ENCODE measurements at places on chromosomes 2 and 18. TPM values are rescaled to one million over a fixed set of nuclear protein-coding genes. Genes with fewer than 3 reads are reported as not detected.

The ST6GAL2 gene
- polyA plus RNA-seq, result 0.68 TPM

The WNT10A gene
- polyA plus RNA-seq, result 6.7 TPM

The UBXN2A gene
- 8.9 TPM for polyA plus RNA-seq

The CD207 gene
- polyA plus RNA-seq, result not detected

The MOGAT1 gene
- not detected for polyA plus RNA-seq

The UGT1A10 gene
- 2.2 TPM for polyA plus RNA-seq

The TXNDC2 gene
- polyA plus RNA-seq, result not detected

The CREG2 gene
- not detected for polyA plus RNA-seq

- H3K27ac ChIP-seq, result no peak overlapping the region
- no peak overlapping the region for H3K4me3 ChIP-seq
- H3K27me3 ChIP-seq, result no peaks in the 10 kb centered on the region
These were observed 196.2 kb downstream of the MYCN start for GRCh38 chr2:16136461-16137035.

DNA sequence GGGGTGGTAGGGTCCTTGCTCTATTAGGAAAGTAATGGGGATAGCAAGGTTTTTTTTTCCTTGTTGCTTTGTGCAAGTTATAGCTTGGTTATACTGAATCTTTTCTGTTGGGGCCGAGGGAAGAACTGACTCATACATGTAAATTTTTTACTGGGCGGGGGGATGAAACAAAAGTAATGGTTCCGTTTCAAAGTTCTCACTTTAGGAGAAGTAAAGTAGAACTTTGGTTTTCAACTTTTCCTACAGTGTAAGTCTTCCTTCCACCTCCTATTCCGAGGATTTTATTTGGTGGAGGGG, 1.1 kb downstream of the AFTPH start:
- H3K27ac ChIP-seq, result peak overlapping the region; percentile 99
- DNase-seq, result peak; percentile 59
- peak overlapping the region; percentile 97 for H3K4me3 ChIP-seq
- H3K4me1 ChIP-seq, result peaks cover 55% of the 10 kb centered on the region

DNA sequence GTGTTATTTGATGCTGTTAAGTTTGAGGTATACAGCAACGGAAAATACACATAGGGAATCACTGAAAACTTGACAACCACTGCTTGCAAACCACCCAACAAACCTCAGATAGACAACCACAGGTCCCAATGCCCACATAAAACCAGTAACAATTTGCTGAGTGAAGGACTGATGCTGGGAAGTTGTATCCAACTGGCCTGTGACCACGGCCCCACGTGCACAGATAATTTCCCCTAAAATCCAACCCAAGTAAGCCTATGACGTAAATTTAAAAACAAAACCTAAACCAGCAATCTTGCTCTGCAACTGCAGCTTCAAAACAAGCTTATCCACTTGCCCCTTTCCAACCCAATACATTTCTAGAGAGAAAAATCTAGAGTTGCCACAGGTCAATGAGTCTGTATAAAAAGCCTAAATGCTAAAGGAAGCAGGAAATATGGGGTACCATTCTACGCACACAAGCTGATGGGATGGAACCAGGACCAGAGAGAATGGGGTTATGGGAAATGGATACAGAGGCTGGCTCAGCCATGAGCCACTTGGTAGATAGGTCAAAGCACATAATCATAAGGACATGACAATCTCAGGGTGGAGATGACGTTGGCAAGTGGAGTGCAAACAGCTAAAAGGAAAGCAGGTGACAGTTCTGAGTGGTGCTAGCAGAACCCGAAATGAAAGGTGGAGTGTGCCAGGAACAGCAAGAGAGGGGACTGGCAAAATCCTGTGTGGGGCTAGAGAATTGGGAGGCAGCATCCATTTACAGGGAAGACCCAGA, 27.8 kb upstream of the CREB1 start:
- no peak for DNase-seq
- no peak overlapping the region for H3K27ac ChIP-seq
- no peak overlapping the region for H3K4me3 ChIP-seq
- H3K36me3 ChIP-seq, result no peaks in the 10 kb centered on the region
- no peaks in the 10 kb centered on the region for H3K27me3 ChIP-seq
- H3K4me1 ChIP-seq, result peaks cover 18% of the 10 kb centered on the region

DNA sequence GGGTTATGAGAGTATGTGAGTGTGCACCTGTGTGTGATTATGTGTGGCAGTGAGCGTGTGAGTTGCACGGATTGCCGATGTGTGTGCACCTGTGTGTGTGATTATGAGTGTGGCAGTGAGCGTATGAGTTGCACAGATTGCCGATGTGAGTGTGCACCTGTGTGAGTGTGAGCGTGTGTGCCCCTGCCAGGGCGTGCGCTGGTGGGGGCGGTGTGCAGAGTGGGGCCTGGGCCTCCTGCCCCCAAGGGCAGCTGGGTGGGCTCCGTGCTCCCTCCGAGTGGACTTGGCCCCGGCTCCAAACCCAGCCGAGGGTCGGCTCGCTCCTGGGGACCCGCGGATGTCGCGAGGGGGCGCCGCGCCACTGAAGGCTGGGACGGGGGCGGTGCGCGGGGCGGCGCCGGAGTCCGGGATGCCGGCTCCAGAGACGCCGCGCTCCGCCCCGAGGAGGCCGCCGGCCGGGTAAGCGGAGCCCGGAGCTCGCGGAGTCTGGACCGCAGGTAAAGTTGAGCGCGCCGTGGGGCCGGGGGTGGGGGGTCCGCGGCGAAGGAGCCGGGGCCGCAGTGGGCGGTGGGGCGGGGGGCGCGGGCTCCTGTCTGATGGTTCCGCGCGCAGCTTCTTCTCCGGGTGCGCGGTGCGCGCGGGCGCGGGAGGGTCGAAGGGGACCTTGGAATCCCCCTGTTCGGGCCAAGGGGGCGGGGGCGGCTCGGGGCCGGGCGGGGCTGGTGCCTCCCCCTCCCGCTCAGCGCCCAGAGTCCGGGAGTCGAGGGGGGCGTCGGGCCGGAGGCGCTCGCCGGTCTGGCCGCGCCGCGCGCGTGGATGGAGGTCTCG, at the start of gene KCNG2:
Gene KCNG2, plus strand, starts transcription at position 421 of the 828 bp plus-strand sequence. CDS start 65,730 bp downstream, outside the sequence.
- peaks cover 22% of the 10 kb centered on the region for H3K4me1 ChIP-seq
- no peak for DNase-seq
- H3K27me3 ChIP-seq, result peaks cover 67% of the 10 kb centered on the region
- H3K36me3 ChIP-seq, result no peaks in the 10 kb centered on the region
- H3K4me3 ChIP-seq, result peak within 1 kb of the TSS; percentile 33

GRCh38 chr18:79046522-79046921, 22.7 kb upstream of the ATP9B start:
- H3K4me3 ChIP-seq, result no peak overlapping the region
- no peak overlapping the region for H3K27ac ChIP-seq

DNA sequence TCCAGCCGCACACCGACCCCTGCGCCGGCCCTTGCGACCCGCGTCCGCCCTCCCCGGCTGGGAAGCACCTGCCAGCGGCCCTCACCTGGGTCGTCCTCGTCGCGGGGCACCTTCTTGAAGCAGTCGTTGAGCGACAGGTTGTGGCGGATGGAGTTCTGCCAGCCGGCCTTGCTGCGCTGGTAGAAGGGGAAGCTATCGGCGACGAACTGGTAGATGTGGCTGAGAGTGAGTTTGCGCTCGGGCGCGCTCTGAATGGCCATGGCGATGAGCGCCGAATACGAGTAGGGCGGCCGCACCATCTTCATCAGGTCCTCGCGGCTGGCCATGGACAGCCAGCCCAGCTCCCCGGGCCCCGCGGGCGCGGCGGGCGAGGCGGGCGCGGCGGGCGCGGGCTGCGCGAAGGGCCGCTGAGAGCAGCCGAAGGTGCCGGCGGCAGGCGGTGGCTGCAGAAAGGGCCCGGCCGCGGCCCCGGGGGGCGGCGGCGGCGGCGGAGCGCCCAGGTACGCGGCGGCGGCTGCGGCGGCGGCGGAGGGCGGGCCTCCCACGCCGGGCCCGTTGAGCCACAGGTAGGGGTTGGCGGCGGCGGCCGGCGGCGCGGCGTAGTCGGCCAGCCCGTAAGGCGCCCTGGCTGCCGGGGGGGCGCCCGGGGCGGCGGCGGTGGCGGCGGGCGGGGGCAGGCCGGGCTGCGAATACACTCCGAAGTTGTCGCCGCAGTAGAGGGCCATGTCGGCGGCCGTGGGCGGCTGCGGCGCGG, 505 bp downstream of the FOXI3 start:
- H3K27me3 ChIP-seq, result peaks cover 98% of the 10 kb centered on the region
- no peaks in the 10 kb centered on the region for H3K36me3 ChIP-seq
- H3K4me3 ChIP-seq, result peak overlapping the region; percentile 43
- DNase-seq, result peak; percentile 47
- no peak overlapping the region for H3K27ac ChIP-seq
- H3K4me1 ChIP-seq, result peaks cover 4% of the 10 kb centered on the region

- no peaks in the 10 kb centered on the region for H3K27me3 ChIP-seq
- H3K27ac ChIP-seq, result no peak overlapping the region
- H3K4me3 ChIP-seq, result no peak overlapping the region
- no peaks in the 10 kb centered on the region for H3K36me3 ChIP-seq
These were observed 207.8 kb downstream of the ATAD2B start for GRCh38 chr2:23718931-23719700.

DNA sequence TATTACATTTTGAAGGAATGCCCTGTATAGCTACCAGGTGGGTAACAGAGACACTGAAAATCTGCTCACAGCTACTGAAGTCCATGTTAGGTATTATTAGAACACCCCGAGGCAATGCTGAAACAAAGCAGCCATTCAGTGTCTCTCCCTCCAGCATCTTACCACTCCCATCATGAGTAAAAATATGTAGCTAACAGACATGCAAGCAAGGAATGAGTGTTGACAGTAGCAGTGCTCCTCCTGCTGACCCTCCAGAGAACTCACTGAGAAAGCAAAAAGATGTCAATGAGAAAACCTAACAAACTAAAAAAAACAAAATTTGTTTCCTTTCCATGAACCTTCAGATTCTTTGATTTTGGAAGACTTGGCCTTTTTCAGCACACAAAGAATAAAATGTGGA, 393.9 kb downstream of the LRRTM1 start:
- no peaks in the 10 kb centered on the region for H3K36me3 ChIP-seq
- H3K4me1 ChIP-seq, result no peaks in the 10 kb centered on the region
- no peaks in the 10 kb centered on the region for H3K27me3 ChIP-seq
- H3K4me3 ChIP-seq, result no peak overlapping the region
- no peak for DNase-seq

GRCh38 chr18:72544092-72544886, at the start of gene CBLN2:
TSS of gene CBLN2 (minus strand) at chr18:72544342. CDS start at chr18:72542160, 2,182 bp downstream.
- H3K4me3 ChIP-seq, result peak within 1 kb of the TSS; percentile 26
- H3K4me1 ChIP-seq, result peaks cover 31% of the 10 kb centered on the region

GRCh38 chr18:49834258-49834657, 20.9 kb upstream of the ACAA2 start:
- H3K27me3 ChIP-seq, result no peaks in the 10 kb centered on the region
- H3K27ac ChIP-seq, result no peak overlapping the region
- no peak for DNase-seq

DNA sequence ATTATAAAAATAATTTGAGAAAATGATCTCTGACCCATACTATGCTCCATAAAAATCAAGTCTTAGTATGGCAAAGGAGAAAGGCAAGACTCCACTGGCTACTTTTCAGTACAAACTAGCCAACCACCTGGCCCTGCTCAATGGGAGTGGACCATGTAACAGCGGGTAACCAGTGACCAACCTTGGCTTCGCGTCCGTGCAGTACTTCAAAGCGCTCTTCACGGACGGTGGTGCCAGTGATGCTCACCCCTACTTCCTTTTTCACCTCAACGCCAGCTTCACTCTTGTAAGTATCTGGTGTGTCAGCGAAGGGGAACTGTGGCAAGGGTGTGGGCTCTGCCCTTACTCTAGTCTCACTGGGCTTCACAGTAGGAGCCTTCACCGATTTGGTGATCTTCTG, 23.3 kb downstream of the TTN start:
- no peaks in the 10 kb centered on the region for H3K36me3 ChIP-seq
- no peaks in the 10 kb centered on the region for H3K4me1 ChIP-seq
- no peak for DNase-seq
- H3K27me3 ChIP-seq, result no peaks in the 10 kb centered on the region
- no peak overlapping the region for H3K27ac ChIP-seq
- no peak overlapping the region for H3K4me3 ChIP-seq

DNA sequence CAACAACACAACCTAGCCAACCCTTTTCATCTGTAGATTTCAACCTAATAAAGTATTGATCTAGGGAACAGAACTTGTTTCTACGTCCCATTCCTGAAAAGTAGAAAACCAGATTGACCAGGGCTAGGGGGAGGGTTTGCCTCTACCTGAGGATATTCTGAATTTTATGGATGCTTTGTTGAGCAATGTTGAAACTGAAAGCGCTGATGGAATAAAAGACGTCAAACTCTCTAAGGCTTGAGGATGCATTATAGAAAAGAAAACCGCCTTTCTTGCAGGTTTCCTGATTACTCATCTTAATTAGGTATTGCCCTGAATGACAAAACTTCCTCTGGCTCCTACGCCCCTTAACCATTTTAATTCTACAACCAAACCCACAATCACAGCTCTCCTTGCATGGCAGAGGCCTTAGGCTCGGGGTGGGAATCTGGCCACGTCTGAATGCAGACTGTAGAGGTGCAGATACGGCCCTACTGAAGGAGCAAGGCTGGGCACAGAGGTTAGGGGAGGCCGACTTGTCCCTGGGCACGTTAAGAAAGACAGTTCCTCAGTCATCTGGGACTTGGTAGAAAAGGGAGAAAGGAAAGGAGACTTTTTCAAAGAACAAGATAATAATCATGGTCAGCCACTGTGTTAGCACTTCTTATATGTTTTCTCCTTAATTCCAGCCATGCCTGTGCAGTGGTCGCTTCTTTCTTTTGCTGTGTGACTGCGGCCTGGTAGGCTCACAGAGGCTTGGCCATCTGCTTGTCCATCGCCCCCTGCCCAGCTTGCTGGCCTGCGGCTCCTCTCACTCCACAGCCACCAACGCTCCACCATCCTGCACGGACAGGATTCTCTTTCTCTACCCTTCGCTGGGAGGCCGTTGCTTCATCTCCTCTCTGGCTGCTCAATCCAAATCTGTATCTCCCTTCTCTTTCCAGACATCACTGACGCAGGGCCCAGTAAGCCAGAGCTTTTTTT, 209.5 kb downstream of the VAPA start:
- H3K4me1 ChIP-seq, result peaks cover 15% of the 10 kb centered on the region
- no peak overlapping the region for H3K4me3 ChIP-seq
- H3K27me3 ChIP-seq, result no peaks in the 10 kb centered on the region
- no peaks in the 10 kb centered on the region for H3K36me3 ChIP-seq
- no peak for DNase-seq

DNA sequence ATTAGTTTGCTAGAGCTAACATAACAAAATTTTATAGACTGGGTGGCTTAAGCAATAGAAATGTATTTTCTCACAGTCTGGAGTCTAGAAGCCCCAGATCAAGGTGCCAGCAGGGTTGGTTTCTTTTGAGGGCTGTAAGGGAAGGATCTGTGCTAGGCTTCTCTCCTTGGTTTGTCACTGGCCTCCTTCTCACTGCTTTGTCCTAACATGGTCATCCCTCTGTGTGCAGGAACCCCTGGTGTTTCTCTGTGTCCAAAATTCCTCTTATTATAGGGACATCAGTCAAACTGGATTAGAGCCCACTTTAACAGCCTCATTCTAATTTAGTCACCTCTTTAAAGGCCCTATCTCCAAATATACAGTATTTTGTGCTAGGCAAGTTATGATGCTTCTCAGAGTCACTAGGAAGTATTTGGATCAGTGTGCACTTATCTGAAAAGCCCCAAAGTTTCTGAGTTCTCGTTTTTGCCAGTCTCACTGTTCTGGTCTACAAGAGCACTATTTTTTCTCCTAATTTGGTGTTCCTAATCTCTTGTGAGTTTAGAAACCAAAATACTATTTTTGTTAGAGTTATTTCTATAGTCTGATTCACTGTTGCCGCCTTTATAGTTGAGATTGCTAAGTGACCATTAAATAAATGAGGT, 29.0 kb downstream of the ZC3H6 start:
- no peaks in the 10 kb centered on the region for H3K27me3 ChIP-seq
- no peak overlapping the region for H3K27ac ChIP-seq
- H3K36me3 ChIP-seq, result peaks cover 39% of the 10 kb centered on the region
- DNase-seq, result no peak

Data from stomach (tissue), 19 donors.